ENCODE measurements at places on chromosomes 1 and 21.

- DNase-seq, result no peak
These were observed 92.3 kb upstream of the NBPF6 start for GRCh38 chr1:108357802-108358201.

DNA sequence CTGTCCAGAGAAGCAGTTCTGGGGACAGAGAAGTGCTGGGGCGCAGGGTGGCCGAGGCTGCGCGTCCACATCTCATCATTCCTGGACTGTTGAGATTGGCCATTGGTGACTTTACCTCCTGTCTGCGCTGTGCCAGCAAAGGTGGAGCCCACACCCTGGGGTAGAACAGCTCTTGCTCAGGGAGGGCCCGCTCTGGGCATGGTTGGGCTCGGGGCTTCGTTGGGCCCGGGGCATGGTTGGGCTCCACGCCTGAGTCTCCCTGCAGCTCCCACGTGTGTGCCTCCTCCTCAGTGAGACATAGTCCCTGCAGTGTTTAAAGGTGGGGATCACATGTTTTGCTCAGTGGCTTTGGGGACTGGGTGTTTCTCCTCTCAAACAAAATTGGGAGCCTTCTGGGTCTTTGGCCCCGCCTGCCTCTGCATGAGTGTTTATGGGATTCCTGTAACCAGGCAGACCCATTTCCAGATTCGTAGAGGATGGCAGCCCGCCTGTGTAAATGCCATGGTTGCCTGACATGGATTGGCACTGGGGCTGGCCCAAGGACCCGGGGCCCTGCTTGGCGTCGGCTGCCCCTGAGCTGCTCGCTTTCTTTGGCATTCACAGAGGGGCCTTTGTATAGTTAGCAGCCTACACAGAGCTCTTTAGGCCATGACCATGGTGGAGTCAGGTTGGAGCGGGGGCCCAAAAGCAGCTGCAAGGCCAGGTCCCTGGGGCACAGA, 104.6 kb downstream of the TLR5 start:
- DNase-seq, result no peak

DNA sequence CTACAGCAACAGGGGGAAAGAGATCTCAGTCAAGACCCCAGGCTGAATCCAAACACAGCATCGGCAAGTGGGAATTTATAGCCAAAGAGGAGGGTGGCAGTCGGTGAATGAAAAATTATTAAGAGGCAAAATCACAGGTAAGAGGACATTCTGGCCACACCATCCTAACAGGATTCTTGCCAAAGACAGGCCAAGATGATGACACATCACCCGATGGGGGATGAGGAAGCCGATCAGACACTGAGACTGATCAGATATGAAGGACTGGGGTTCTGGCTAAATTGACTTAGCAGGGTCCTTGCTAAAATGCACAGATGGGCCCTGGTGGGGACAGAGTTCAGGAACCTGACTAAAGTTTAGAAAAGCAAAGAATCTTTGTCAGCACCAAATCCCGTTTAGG, 402.2 kb downstream of the SMYD3 start:
- DNase-seq, result no peak

- no peak for DNase-seq
These were observed 20.8 kb upstream of the EFNA1 start for GRCh38 chr1:155106862-155107261.
